ENCODE measurements at places on chromosomes 2 and 18.

GRCh38 chr18:76727589-76727988 lies 94.8 kb upstream of the ZNF236 start:
- DNase-seq, result no peak

DNA sequence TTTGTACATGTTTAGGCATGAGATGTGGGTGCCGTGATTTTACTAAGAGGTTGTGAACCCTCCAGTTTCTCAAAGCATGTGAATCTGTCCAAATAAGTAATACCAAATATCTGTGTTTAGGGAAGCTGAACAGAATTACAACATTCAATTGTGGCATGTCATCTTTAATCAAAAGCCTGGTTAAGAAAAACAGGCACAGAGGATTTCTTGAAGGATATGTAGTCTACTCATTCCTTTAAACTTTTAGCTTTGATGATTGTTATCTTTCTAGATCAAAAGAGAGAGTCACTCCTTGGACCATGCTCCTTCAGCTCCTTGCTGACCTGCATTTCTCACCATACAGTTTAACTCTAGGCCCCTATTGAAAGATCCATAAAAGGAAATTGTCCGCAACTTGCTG lies 296.8 kb downstream of the STK39 start:
- DNase-seq, result no peak

DNA sequence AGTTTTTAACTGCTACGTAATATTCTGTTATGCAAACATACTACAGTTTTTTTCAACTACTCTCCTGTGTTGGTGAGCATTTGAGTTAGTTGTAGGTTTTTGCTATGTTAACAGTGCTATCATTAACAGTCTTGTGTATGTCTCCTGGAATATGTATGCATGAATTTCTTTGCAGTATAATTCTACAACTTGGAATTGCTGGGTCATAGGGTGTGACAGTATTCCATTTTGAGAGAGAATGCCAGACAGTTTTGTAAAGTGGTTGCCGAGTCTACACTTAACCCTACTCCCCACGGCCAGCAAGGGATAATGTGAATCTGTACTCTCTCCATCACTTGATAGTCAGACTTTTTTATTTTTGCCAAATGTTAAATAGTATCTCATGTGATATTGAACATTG lies 67.1 kb downstream of the MALT1 start:
- no peak for DNase-seq

- no peak for DNase-seq
These were observed 127.3 kb downstream of the MSH2 start for GRCh38 chr2:47530105-47530760.

GRCh38 chr2:218996937-218997336 lies 3.7 kb upstream of the CRYBA2 start:
- DNase-seq, result no peak

- no peak for DNase-seq
These were observed 108.0 kb upstream of the LDAH start for GRCh38 chr2:20930928-20931327.

DNA sequence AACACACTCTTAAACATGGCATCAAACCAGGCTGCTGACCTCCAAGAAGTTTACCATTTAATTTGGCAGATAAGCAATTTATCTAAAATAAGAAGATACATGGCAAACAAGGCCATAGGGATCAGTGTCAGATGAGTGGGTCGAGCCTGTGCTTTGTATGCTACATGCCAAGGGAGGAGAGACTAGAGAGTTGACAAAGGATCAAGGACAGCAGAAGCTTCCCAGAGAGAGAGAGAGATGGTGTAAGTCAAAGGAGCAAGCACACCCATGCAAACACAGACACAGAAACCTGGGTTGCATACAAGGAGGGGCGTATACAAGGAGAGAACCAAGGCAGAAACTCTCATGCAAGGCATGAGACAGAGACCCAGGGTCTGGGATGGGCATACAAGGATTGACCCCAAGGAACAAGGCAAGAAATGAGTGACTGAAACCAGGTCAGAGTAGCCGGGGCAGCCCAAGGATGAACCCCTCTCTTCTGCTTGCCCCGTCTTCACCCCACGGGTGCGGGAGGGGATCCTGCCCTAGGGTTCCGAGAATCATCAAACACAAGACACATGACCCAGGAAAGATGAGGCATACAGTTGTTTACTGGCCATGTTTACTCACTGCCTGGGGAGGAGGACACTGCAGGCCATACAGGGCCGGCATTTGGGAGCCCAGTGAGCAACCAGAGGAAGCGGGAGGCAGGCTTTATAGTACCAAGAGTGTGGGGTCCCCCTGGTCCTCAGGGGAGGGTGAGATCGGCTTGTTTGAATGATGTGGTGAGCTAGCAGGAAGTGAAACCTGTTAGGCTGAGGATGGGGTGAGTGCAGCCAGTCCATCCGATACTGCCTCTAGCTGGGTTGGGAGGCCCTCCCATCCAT lies 529.2 kb upstream of the ID2 start:
- peak; percentile 30 for DNase-seq

DNA sequence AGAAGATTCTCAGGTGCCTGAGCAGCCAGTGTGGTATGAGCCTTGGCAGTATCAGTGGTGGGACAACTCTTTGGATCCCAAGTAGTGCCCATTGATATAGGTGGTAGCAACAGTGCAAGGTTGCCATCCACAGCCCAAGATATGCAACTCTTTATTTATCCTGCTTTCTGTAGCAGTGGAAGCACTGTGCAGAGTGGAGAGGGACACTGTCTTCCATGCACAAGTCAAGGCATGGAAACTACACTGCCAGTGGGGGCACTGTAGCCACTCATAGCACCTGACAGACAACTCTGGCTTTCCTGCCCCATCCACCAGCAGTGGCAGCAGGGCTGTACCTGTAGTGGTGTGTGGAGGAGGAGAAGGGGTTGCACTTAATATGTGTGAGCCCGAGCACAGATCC lies 409.6 kb upstream of the TMEFF2 start:
- no peak for DNase-seq

GRCh38 chr2:42832289-42832634 lies 39.9 kb upstream of the HAAO start:
- no peak for DNase-seq

- DNase-seq, result no peak
These were observed 90.5 kb upstream of the TACR1 start for GRCh38 chr2:75289771-75290170.

- DNase-seq, result no peak
These were observed 54.7 kb upstream of the ARL5A start for GRCh38 chr2:151882786-151883445.

GRCh38 chr2:160445673-160446072 lies 47.9 kb downstream of the RBMS1 start:
- DNase-seq, result no peak

GRCh38 chr2:215454519-215455246 lies 18.8 kb upstream of the FN1 start:
- peak; percentile 62 for DNase-seq

GRCh38 chr2:14232217-14232616 lies 400.3 kb upstream of the LRATD1 start:
- DNase-seq, result no peak

GRCh38 chr2:65604246-65604645 lies 171.8 kb upstream of the SPRED2 start:
- DNase-seq, result peak; percentile 12

GRCh38 chr2:201233812-201234662 lies 26.3 kb upstream of the CASP8 start:
- DNase-seq, result peak; percentile 69

DNA sequence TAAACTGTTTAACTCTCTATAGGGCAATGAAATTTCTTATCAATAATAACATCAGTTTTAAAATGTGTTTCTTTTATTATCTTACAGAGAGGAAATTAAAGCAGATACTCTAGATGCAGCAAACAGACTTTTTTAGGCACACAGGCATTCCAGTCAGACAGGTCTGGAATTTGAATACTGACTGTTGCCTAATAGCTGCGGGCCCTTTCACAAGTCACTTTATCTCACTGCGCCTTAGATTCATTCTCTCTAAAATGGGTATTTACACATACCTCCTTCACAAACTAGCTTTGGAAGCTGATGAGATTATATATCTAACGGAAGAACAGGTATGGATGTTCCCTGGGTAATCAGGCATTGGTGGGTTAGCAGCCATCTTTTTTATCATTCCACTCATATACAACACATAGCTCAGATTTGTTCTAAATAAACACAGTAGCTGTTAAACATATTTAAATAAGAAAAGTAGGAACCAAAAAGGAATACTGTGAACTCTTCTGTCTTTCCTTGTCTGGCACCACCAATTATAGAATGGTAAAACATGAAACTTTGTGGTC lies 104.2 kb downstream of the LRP2 start:
- DNase-seq, result no peak

DNA sequence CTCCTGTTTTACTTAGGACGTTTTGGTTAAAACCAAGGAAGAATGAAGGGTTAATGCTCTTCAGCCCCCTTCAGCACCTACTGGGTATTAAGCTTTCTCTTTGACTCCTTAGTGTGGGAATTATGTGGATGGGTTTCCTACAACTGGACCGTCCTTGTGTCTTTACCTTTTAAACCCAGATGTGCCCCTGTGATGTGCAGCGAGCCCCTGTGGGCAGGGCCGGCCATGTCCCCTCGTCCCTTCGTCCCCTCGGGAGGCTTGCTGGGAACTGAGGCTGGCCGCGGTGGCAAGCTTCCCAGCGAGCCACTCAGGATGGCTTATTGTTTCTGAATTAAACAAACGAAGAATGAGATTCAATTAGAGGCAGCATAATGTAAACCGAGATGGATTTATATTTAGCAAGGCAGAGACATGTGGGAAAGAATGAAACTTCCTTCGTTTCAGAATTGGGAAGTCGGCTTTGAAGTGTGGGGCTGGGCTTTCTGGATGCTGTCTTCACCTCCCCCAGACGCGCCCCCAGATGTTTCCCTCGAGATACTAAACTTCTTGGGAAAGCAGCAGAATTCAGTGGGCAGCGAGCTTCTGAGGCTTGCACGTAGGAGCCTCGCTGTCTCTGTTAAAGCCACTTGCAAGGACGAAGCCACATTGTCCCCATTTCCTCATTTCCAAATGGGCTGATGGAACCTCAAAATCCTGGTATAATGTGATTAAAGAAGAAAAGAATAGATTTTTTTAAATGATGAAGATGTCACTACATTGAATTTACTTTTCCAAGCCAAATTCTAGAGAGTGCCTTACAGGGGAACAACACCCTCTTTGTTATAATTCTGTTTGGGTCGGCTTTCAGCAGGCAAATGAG lies 146.0 kb downstream of the VAPA start:
- DNase-seq, result peak; percentile 89

- no peak for DNase-seq
These were observed 246.2 kb downstream of the NEDD4L start for GRCh38 chr18:58290116-58290695.

GRCh38 chr2:27080140-27080469 lies 1.7 kb downstream of the EMILIN1 start:
- peak; percentile 50 for DNase-seq

DNA sequence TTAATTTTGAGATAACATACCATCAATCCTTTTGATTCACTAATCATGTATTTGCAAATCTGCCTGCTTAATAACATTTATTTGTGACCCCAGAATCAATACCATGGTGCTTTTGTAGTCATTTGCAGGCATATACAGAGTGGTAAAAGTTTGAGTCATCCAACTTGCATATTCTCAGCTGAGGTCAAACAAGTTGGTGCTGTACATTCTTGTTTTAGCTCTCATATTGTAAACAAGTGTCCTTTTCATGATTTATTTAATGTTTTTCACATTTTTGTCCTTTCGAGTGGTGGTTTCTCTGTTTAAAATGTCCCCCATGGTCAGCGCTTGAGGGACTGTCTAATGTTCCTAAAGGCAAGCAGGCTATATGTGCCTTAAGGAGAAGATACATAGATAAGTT lies 17.5 kb downstream of the RAB27B start:
- DNase-seq, result no peak

GRCh38 chr2:179726461-179727180 lies 134.8 kb downstream of the ZNF385B start:
- DNase-seq, result no peak

DNA sequence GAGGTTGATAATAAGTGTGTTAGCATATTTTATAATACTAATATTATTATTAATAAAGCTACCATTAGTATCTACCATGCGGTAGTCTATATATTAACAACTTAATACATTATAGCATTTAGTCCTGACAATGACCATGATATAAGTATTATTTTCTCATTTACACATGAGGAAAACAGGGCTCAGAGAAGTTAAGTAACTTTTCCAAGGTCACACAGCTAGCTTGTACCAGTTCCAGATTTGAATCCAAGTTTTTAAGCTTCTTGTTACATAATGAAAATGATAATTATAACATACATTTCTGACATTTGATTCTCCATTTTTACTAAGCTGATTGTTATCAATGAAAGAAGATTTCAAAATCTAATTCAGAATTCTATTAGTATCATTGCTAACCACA lies 310.6 kb downstream of the AGPS start:
- DNase-seq, result no peak

- no peak for DNase-seq
These were observed 443.9 kb upstream of the ZNF804A start for GRCh38 chr2:184154438-184154837.

GRCh38 chr18:51028201-51028805 lies 1.7 kb upstream of the SMAD4 start:
- DNase-seq, result peak; percentile 54

DNA sequence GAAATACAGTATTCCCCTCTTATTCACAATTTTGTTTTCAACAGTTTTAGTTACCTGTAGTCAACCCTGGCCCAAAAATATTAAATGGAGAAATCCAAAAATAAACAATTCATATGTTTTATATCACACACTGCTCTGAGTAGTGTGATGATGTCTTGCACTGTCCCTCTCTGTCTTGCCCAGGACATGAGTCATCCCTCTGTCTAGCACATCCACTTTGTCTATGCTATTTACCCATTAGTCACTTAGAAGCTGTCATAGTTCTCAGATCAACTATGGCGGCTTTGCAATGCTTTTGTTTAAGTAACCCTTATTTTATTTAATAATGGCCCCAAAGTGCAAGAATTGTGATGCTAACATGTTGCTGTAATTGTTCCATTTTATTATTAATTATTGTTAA lies 380.6 kb upstream of the REG3G start:
- no peak for DNase-seq

- DNase-seq, result no peak
These were observed 343.5 kb upstream of the KLHL29 start for GRCh38 chr2:23041443-23041842.

DNA sequence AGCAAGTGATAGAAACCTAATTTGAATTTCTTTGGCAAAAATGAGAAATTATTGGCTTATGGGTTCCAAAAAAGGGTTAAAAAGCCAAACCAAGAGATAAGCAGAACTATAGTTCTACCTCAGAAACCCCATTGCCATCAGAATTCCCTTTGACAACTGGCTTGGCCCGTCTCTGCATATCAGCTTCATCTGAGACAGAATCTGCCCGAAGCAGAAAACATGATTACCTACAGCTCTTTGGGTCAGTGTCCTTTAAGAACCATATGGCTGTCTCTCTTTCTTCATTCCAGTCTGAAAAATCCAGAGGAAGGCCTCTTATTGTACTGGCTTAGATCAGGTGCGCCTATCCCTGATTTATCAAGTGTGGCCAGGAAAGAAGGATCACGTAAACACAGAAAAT lies 49.8 kb upstream of the AGPS start:
- no peak for DNase-seq

DNA sequence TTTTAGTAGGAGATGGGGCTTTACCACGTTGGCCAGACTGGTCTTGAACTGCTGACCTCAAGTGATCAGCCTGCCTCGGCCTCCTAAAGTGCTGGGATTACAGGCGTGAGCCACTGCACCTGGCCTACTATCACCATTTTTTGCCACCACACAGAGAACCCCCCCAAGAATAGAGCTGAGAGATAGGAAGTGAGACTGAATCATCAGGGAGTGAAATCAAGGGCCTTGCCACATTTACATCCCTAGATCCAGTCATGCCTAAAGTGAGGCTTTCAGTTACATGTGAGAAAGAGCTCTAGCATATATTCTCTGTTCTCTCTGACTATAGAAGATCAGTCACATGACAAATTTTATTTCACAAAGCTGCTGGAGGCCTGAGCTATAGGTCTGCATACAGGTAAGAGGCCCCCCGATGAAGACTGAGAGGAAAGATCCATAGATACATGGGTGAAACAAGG lies 28.0 kb upstream of the KCMF1 start:
- peak; percentile 68 for DNase-seq
